ENCODE measurements at places on chromosomes 12 and 14.

GRCh38 chr12:121611306-121611705, 15.0 kb upstream of the ORAI1 start:
- DNase-seq: no peak

DNA sequence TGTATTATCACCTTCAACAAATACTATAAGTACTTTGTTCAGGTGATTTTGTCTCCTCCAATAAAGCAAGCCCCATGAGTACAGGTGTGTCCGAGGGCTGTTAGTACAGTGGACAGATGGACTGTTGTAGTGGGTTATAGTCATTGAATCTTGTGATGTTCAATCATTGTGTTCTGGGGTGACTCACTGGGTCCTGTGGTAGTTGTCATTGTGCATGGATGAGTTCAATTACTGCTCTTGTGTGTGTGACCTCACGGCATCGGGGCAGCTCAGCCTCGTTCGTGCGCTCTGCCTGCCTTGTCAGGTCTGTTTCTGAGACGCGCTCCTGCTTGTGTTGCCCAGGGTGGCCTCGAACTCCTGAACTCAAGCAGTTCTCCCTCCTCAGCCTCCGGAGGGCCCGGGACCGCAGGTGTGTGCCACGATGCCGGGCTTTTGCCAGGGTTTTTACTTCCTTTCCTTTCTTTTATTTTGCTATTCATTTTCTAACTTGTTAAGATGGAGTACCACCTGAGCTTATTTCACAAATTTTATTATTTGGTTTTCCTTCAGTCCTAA, 72.2 kb downstream of the DDX51 start:
- DNase-seq: no peak

DNA sequence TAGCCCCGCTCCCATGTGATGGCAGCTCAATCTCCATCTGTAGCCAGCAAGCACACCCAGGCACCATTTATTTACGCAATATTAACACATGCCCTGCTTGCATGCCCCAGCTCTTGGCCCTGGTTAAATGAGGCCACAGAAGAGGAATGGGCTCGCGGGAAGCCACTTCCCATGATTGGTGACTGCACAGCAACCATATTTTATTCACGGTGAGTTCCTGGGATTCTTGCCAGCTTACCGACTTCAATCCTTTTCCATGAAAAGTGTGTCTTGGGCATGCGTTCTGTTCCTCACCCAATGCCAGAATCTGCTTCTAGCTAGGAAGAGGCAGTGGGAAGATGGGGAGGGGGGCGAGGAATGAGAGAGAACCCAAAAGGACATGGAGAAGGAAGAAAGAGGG, 54.7 kb downstream of the PITPNM2 start:
- no peak for DNase-seq

DNA sequence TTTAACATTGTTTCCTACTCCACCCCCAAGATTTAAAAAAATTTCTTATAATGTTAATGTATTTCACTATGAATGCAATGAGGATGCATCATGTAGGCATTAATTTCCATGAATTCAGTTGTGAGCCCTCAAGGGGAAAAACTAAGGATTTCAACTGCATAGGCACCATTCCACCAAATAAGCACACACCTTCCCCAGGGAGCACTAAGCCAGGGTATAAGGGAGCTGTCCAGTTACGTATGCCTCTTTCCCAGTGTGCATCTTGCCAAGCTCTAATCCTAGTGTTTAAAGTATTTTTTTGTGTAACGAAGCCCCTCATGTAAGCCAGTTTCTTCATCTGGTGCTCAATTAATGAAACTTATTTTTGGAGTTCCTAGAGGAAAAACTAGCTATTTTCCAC, 6.6 kb downstream of the FERMT2 start:
- no peak for DNase-seq

GRCh38 chr12:42574851-42575266, 14.7 kb downstream of the PRICKLE1 start:
- DNase-seq: no peak

DNA sequence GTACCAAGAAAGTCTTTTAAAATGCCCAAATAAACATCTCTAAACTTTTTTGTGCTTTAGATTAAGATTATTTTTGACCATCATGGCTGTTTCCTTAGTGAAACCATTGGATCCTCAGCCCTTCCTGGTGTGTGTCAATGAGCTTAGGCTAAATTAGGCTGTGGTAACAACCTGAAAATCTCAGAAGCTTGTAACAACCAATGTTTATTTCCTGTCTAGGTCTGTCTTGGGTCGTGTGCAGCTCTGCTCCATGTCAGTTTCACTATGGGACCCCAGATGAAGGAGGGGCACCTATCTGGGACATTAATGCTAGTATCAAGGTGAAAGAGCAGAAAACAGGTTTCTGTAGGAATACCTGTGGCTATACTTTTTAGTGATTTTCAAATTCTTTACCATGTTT, 49.9 kb downstream of the KCNMB4 start:
- DNase-seq: no peak

- no peak for DNase-seq
Observed at GRCh38 chr12:6276956-6277620, 33.4 kb upstream of the PLEKHG6 start.

All from activated T-helper 9 cell treated with anti-CD3 and anti-CD28 coated beads, Interleukin-2, amount 50 U/mL, for 16 hours (primary cell).